ENCODE measurements at places on chromosomes 1 and 21. TPM values are rescaled to one million over a fixed set of nuclear protein-coding genes. Genes with fewer than 3 reads are reported as not detected.

The TMEM82 gene
- not detected for total RNA-seq

The CLCA1 gene
- total RNA-seq, result not detected

The GJA5 gene
- total RNA-seq, result not detected

The SGIP1 gene
- total RNA-seq, result not detected

Measured in G401 (cell line).